ENCODE measurements at places on chromosomes 16 and 17.

DNA sequence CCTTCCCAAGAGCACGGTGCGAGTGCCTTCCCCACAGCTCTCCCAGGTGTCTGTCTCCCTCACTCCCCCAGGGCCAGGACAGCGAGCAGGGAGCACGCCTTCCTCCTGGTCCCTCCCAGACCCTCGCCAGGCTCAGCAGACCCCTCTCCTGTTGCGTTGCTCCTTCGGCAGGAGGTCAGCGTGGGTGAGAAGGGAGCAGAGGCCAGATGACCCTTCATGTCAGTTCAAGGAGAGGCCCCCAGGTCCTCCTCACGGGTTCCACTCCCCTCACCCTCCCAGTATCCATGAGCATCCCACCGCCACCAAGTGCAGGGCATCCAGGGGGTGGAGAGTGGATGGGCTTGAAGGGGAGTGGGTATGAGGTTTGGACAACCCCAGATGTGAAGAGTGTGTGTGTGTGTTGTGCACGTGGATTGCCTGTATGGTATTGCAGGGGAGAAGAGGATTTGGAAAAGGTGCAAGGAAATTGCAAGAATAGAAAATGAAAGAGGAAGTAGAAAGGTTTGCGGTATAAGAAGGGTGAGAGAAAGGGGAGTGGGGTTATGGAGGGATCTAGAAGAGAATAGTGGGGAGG lies 17.7 kb downstream of the SGCA start:
- no peak for DNase-seq

DNA sequence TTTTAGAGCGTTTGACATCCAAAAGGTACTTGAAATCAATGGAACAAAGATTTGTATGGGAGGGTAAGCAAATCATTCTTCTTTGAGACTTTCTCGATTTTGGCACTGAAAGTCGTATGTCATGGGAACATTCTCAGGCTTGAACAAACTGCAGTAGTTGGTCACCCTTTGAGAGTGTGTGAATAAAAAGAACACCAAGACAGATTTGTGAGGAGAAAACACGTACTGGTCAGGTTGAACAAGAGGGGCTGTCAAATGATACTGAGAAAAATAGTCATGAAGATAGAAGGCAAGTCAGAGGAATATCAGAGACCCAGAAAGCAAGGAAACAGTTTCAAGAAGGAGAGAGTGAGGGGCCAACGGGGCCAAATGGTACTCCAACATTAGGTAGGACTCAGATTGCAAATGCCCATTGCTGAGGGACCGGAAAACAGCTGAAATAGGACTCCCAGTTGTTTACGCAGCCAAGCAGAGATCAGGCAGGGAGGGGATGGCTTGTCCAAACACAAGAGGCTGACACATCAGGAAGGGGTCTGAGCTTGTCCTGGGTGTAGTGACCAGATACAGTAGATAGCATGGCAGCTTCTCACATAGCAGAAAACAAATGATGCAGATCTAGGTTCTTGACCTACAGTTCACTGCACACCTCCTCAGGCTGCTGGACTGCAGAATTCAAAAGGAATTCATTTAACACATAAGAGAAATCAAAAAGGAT lies 74.5 kb upstream of the MYOCD start:
- no peak for DNase-seq

- peak; percentile 36 for DNase-seq
Measured at GRCh38 chr17:45371414-45372324, 54.8 kb upstream of the MAP3K14 start.

DNA sequence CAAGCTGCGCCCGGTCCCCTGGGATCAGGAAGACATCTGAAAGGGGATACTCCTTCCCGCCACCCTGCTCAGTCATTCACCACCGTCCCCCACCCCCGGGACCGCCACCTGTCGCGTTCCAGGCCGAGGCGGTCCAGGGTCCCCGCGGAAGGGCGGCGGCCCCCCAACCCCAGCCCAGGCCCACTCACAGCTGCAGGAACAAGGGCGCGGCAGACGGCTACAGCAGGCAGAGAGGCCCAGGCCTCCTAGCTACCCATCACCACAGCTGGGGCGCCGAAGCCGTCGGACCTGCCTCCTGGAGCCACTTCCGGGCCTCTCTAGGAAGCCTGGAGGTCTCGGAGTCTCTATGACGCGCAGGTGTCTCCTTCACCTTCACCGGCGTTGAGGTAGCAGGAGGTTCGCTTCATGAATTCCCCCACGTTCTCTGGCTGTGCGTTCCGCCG lies at the start of gene SDR42E1:
TSS of gene SDR42E1 (minus strand) at position 272 of the 443 bp plus-strand sequence. CDS start 10,612 bp downstream, outside the sequence.
- DNase-seq, result no peak

- DNase-seq, result no peak
Measured at GRCh38 chr17:34680151-34680550, 100.8 kb downstream of the TMEM132E start.

- DNase-seq, result no peak
Measured at GRCh38 chr17:27396045-27396444, 60.2 kb upstream of the KSR1 start.

- DNase-seq, result no peak
Measured at GRCh38 chr16:81626181-81626674, 152.9 kb upstream of the PLCG2 start.

DNA sequence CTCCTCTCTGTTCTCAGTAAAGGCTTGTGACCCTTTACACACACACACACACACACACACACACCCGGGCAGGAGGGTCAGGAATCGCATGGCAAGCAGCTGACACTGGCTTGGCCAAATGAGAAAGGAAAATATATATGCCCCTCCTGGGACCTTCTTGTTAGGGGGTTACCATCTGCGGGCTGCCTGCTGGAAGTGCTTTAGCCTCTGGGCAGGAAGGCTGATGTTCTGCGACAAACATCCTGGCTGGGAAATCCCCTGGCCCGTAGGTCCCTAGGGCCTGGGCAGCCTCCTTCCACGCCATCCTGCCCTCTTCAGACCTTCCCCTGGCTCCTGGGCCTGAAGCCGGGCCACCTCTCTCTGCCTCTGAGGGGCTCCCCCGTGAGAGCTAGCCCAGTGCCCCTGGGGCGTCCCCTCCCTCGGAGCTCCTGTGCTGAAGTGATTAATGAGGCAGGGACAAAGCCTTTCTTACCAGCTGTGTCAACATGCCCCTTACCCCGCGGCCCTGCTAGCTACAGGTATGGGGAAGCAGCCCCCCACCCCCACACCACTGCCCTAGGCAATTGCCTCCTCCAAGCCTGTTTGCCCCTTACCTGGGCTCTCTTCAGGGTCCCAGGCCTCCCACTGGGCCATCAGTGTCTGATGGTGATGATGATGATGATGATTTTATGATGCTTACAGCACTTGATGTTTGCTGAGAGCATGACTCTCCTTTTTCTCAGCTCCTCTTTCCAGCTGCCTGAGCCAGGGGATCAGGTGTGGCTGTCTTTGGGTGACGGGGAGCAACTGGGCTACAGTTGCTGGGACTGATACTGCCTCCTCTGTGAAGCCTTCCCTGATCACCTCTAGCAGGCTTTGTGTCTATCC lies 32.8 kb upstream of the ETV4 start:
- DNase-seq, result no peak

- DNase-seq, result no peak
Measured at GRCh38 chr17:77610972-77611521, 347.5 kb upstream of the TNRC6C start.

GRCh38 chr17:77741109-77741508 lies 217.4 kb upstream of the TNRC6C start:
- DNase-seq, result no peak

DNA sequence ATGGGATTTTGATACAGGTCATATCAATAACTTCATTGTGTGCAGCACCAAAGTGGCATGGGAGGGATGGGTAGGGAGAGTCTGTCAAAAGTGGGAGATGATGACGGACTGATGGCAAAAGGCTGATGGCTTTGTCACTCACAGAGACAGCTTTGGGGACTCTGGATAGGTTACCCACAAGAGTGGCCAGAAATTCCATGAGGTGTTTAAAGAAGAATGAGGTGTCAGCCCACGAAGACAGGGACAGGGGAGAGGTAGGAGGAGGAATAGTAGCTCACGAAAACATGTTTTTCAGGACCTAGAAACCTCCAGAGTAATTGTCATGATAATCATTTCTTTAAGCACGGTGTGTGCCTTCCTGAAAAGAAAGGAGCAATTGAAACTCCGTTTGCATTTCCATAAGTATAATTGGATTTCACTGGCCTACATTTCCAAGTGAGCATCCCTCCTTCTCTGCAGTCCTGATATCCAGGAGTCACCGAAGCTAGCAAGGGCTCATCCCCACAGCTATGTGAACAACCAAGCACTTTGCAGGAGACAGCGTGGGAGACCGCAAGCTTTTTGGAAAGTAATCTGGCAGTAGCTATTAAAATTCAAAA lies 60.0 kb downstream of the HSD17B2 start:
- DNase-seq, result no peak

GRCh38 chr16:70337814-70338213 lies 8.9 kb upstream of the DDX19A start:
- DNase-seq, result no peak

DNA sequence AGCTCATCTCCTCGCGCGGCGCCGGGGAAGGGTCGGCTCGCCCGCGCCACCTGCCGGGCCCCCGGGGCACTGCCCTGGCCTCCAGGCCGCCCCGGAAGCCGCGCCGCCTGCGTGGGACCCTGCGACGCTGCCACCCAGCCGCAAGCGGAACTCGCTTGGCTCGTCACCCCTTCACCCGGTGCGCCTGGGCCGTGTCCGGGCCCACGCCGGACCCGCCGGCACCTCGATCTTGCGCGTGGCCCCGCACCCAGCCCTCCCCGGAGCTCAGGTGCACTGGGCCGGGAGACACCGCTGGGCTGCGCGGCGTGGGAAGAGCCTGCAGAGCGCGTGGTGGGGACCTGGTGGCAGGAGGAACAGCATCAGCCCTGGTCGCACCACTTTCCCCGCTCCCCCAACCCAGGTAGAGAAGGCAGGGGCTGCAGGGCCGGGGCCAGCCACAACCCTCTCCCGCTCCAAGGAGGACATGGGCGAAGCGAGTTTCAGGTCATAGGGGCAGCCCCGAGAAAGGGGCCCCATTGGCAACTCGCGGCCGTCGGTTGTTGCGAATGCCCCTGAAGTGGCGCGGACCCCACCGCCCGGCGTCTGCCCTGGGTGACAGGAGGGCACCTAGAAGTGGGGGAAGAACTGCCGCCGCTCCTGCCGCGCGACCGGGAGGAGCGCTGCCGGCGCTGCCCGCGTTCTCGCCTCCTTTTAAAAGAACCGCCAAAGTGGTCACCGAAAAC lies 363 bp upstream of the MIF4GD start:
- DNase-seq, result no peak

GRCh38 chr17:42675965-42676423 lies 800 bp downstream of the PLEKHH3 start:
- no peak for DNase-seq

DNA sequence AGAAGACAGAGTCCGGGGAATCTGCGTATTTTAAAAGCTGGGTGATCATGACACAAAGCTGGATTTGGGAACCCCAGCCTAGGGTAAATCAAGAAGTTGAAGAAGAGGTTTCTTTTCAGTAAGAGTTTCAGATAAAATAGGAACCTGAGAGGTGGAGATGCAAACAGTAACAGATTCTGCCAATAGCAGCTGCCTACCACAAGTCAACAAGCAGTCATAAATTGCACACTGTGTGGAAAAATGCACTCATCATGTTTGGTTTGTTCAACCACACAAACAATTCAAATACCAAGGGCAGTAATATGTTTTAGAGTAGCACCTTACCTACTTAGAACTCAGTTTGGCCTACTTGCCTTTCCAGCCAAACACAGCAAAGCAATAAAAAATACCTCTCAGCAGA lies 14.0 kb downstream of the MYO1D start:
- no peak for DNase-seq

- no peak for DNase-seq
Measured at GRCh38 chr16:48123104-48123788, 32.5 kb downstream of the ABCC12 start.

GRCh38 chr16:13307851-13308250 lies 406.5 kb downstream of the SHISA9 start:
- DNase-seq, result no peak

GRCh38 chr17:12568358-12569251 lies 97.1 kb upstream of the MYOCD start:
- DNase-seq, result no peak

GRCh38 chr17:16434662-16435061 lies 19.3 kb downstream of the TRPV2 start:
- no peak for DNase-seq

DNA sequence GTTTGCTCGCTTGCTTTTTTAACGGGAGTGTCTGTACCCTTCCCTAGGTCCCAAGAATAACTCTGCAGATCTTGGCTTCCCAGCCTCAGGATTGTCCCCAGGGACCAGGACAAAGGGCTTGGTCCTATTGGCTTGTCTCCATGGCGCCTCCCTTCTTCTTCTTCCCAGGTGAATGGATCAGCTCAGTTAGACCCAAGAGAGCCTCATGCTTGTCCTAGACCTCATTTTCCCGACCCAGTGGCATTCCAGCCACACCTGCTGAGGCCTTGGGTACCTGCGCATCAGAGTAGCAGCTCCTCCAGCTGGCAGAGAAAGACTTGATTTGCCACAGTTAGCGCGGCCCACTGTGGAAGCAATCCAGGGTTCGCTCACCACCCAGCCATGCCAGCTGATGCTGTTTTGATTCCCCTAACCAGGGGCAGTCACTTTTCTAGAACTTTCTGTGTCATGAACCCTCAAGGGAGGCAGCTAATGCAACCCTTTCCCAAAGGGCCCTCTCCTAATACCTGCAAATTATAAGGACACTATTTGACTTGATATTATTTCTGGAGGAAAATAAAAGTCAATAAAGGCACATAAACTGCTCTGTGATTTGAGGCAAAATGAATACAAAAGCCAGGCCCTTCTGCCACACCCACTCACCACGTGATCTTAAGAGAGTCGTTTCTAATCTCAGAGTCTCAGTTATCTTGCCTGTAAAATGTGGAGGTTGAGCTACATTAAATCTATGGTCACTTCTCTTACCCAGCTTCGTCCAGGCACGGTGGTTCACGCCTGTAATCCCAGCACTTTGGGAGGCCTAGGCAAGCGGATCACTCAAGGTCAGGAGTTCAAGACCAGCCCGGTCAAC lies 13.9 kb downstream of the GPR142 start:
- no peak for DNase-seq

DNA sequence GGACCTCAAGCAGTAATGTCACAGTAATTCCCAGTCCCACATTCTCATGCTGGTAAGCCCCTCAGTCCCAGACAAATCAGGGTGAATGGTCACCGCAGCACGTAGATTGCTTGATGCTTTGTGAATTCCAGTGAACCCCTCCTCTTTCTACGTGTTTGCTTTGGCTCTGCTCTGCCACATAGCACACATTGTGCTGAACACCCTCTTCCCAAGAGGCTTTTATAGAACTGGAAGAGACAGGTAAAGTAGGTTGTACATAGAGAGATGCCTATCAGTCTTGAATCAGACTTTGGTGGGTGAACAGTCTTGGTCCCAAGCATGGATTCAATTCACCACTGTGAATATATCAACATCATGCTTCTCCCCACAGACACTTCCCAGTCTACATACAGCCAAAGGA lies 579 bp upstream of the KRTAP9-6 start:
- no peak for DNase-seq

DNA sequence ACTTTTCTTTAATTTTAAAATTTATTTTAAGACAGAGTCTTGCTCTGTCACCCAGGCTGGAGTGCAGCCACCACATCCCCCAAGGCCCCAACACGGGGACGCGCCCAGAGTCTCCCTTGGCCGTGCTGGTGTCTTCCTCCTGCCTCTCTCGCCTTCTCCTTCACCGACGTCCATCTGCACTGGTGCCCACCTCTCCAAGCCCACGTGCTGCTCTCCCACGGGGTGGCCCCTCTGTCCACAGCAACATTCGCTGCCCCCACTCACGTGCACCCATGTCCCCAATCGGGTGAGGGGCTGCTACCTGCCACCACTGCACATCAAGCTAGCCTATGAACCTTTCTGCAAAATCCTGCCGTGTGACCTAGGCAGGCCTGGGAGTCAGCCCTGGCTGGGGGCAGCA lies 3.1 kb downstream of the TMEM204 start:
- no peak for DNase-seq

All from thoracic aorta (tissue), 2 donors.